Activated naive CD4-positive, alpha-beta T cell (primary cell): ENCODE measurements at places on chromosomes 7 and 10.

GRCh38 chr10:113232928-113233511, 283.0 kb downstream of the TCF7L2 start:
- no peak for DNase-seq

GRCh38 chr10:97991871-97992270, 38.5 kb downstream of the CRTAC1 start:
- no peak for DNase-seq

DNA sequence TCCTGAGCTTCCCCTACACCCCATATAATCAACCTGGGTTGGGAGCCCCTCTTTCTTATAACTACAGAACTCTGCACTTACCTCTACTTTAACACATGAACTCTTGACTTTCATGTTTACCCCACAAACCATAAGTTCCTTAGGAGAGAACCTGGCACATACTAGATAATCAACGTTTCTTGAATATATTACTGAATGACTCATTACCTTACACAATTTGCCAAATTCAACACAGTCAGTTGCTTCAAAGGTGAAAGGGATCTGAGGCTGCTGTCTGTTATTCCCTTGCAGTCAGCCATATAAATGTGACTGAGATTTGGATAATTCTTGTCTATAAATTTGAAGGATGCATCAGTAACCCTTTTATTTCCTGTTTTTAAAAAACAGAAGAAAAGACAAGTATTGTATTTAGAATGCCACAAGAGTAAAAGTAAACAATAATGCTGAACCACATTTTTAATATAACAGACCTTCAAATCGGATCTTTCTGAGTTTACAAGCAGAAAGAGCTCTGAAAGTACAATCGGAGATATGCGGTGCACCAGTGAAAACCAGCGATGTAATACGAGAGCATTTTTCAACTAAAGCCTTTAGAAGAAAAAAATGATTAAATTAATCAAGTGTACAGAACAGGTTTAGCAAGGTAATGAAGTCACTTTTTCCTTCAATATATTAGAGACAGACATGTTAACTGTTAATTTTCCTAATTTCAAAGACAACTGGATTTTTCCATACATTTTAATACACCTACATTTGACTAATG, 29.5 kb upstream of the LRRC17 start:
- DNase-seq: no peak

- DNase-seq: no peak
Measured at GRCh38 chr7:111362506-111363054, 199.7 kb downstream of the IMMP2L start.

DNA sequence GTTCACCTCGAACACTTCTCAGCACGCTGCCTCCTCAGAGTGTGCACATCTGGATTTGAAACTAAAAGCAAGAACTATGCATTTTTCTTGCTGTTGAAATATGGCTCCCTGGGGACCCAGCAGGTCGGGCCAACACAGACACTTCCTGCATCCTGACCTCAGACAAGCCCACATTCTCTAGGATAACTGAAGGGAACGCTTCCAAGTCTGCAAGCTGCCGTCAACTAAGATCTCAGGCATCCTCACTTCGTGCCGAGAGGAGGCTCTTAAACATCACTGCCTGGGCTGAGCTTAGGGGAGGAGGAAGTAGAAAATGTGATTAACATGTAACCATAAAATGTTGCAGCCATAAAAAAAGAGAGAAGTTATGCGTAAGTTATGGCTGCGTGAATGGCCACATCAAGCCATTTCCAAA, 65.5 kb downstream of the PYROXD2 start:
- no peak for DNase-seq

DNA sequence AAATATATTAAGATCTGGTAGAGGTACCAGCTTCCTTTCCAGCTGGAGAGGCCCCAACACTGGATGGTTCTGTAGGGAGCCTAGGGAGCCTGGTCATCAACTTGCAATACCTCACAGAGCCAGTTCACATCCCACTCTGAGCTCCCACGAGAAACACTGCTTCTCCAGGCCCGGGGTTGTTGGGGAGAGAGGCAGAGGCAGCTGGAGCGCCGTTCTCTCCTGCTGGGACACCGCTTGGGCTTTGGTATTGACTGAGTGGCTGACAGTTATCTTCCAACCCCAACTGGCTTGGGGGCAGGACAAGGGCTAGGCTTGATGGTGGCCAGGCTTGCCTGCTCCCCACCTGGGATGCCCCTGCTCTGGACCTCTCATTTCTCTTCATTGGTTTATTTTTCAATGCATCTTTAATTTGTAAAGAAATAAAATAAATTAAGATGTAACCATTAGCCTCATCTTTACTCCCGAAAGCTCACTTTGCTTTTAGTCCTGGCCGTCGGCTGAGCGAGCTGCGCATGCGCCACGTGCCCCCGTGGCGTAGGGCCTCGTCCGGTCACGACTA, 10.0 kb upstream of the CHCHD1 start:
- DNase-seq: no peak

DNA sequence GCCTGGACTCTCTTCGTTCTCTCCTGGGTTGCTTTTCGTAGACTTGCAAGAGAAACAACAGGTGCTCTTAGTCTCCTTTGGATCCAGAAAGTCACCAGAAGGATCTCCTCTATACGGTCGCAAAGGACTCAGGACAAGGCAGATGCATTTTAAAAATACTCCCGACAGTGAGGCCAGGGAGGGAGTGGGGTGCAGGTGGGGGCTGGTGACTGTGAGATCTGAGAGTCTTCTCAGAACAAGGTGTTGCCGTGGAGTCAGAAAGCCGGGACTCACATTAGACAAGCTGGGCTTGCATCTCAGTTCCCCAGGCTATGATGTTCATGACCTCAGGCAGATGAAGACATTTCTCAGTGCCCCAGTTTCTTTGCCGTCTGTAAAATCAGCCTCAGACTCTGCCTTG, 507.2 kb downstream of the TCERG1L start:
- DNase-seq: no peak

DNA sequence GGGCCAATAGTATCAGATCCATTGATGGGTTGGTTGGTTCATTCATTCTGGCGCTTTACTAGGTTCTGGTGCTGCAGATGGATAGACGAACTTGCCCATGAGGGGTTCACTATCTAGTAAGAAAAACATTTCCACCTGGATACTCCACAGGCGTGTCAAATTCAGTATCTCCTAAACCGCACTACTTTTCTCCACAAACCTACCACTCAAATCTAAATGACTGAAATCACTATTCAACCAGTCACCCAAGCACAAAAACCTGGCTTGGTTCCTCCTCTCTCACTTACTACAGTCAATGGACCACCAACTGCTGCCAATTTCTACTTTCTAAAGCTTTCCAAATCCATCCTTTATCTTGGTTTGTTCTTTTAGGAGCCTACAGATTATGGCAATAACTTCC, 572 bp downstream of the AGK start:
- no peak for DNase-seq

GRCh38 chr7:35329026-35329425, 75.1 kb upstream of the TBX20 start:
- no peak for DNase-seq

- no peak for DNase-seq
Measured at GRCh38 chr10:102347236-102347828, 48.2 kb upstream of the NFKB2 start.

DNA sequence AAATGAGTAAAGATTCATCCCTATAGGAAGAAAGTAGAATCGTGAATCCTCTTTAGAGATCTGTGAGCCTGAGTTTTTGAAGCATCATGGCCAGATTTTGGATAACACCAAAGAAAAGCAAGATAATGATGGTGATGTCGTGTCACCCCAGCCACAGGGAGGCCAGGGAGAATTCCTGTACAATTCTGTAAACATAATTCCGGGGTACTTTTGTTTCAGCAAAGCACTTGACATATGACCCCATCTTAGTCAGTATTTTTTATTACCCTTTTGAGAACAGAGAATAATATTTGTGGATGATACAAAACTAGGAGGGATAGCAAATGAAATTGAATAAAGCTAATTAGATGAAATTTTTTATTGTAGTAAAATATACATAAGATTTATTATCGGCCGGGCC, 33.8 kb downstream of the NACAD start:
- DNase-seq: no peak

DNA sequence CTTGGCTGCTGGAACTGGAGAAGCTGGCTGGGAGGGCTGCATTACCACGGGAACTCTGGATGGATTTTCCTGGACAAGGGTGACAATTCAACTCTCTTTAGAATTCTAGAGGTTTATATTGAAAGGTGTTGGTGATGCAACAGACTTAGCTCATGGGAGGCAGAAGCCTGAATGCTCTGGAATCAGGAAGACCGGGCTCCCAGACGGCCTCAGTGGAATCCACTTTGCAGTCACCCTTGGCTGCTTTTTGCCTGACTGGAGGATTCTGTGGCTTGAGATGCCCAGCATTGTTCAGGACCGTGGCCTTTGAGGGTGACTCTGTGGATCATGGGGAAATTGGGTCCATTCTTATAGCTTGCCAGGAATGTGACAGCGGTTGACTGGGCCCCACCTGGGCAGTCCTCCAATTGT, 32.3 kb downstream of the PYROXD2 start:
- DNase-seq: no peak

DNA sequence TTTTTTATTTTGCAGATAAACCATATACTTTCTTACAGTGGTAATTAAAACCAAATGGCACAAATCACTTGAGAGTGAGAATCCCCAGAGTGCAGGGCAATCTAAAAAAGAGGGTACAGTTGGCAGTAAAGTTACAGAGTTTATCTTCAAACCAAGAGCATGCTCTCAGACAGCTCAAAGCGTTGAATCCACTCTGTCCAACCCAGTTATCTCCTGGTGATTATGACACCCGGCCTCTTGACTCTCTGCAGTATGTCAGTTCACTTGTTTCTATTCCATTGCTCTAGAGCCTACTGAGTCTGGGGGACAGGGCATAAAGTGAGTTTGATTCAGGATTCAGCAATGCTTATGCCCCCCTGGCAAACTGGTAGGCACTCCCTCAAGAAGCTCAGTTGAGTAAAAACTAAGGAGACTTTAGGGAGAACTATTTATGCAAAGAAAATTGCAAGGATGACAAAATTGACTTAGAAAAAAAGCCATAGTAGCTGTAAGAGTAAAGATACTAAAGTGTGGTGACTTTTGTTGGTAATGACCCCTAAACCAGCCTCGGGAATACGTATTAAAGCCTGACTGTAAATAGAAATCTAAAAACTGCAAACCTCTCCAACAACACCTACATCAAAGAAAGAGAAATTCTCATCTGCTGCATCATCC, 55.5 kb downstream of the COL1A2 start:
- DNase-seq: no peak

DNA sequence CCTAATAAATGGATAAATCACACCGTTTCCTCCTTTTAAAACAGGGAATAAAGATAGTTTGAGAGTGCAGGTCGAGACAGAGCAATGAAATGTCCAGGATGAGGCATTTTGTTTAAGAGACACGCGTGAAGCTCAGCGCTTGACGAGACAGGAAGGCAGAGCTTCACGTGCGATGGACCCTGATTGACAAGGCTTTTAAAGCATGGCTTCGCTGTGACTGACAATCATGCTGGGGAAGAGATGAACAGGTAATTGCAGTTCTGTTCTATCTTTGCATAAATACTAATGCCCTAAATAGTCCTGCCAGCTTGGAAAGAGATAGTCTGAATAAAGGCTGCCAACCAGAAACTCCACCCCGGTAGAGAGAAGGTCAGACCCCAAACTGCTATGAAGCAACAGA, 442.3 kb upstream of the PFKP start:
- DNase-seq: no peak

DNA sequence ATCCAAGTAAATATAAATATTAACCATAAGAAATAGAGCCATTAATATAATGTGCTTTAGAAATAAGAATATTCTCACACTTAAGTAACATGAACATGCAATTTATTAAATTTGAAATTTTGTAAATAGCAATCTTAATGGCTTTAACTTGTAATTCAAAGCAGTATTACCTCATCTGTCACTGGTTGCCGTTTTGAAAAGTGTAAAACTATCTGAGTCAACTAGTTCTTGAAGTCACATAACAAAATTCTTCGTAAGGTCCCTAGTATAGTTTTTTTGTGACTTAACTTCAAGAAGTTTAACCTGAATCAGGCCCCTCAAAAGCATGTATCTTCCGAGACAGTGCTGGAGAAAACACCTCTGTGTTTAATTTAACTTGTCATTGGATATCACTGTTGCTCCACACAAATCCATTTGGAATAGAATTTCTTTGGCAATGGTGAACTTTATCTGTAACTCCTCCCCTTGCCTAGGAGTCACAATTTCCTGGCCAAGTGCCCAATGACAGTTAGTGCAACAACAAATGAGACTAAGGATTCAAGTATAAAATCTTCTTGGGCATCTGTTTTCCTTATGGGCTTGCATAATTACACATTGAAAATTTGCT, 47.1 kb downstream of the NT5C2 start:
- no peak for DNase-seq

DNA sequence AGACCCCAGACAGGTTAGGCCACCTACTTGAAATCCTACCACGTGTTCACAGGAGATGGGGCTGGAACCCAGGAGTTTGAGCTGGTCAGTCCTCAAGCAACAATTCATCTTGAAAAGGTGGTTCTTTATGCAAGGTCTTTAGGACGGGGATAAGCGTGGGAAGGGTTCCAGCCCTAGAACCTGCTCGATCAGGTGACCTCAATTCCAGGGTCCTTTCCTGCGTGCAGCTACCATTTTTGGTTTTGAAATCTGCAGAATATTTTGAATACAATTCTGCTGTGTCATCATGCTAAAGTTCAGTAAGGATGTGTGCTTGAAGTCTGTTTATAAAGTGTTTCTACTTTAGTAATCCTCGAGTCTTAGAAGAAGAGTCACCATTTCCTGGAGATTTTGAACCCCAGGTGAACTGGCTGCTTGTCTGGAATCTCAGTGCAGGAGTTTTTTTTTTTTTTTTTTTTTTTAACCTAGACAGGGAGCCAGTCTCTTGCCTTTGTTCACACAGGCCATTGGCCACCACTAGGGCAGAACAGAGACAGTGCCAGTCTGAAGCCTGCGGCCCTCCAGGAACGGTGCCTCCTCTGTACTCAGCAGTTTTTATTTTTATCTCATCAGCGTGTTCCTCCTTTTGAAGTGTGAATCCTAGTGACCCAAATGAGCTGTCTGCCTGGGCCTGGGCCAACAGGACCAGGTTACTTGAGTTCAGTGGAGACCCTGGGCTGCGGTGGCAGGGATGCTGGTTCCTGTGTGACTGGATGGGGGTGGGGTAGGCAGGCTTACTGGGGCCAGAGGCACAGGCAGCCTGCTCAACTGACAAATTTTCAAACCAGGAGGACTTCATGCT, 54.6 kb downstream of the EEPD1 start:
- DNase-seq: no peak

GRCh38 chr10:124992462-124993344, 50.8 kb downstream of the ZRANB1 start:
- no peak for DNase-seq

GRCh38 chr7:135743907-135744731, 4.5 kb downstream of the FAM180A start:
- DNase-seq: no peak
